ENCODE measurements at places on chromosomes 5 and 9.

- no peak for DNase-seq
Observed at GRCh38 chr5:116423587-116424257, 150.9 kb downstream of the SEMA6A start.

GRCh38 chr9:105242062-105242461 is 2.4 kb upstream of the SLC44A1 start:
- DNase-seq: no peak

GRCh38 chr9:126809068-126809467 is 4.2 kb downstream of the ZBTB43 start:
- no peak for DNase-seq

- DNase-seq: no peak
Observed at GRCh38 chr9:74521009-74521408, 23.9 kb downstream of the RORB start.

GRCh38 chr9:121679901-121680635 is 28.6 kb downstream of the DAB2IP start:
- DNase-seq: no peak

Data from NCI-H2081 (cell line).